ENCODE measurements at places on chromosomes 11 and 22.

GRCh38 chr11:84021291-84021690 lies 735.1 kb upstream of the CCDC90B start:
- DNase-seq, result no peak

GRCh38 chr11:625636-626268 lies 997 bp upstream of the CDHR5 start:
- DNase-seq, result no peak

- DNase-seq, result no peak
Measured at GRCh38 chr11:112634551-112634950, 326.7 kb upstream of the NCAM1 start.

DNA sequence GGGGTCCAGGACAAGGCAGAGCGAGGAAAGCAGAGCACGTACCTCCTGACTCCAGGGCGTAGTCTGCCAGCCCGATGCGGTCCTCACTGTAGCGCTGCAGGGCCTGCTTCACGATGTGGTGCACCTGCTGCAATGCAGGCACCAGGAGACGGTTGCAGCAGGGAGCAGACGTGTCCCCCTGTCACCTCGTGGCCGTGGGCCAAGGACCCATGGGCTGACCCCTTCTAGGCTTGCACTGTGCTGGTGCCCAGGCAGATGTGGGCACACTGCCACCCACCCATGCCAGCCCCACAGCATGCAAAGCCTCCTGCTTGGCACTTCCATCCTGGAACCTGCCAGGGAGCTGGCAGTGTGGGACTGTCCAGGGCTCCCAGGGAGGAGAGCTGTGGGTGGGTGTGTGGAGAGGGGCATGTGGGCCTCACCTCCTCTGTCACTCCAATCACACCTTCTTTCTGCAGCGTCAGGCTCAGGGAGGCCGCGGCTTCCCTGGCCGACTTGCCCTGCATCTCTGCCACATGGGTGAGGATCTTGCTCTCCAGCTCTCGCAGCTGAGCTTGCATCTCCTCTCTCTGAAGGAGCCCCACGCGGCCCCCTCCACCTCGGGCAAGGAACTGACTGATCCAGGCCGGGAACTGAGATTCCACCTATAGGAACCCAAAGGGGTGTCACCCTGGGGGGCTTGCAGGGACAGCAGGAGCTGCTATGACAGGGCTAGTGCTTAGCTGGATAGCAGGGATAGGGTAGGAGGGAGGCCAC lies 16.3 kb downstream of the SUN2 start:
- no peak for DNase-seq

DNA sequence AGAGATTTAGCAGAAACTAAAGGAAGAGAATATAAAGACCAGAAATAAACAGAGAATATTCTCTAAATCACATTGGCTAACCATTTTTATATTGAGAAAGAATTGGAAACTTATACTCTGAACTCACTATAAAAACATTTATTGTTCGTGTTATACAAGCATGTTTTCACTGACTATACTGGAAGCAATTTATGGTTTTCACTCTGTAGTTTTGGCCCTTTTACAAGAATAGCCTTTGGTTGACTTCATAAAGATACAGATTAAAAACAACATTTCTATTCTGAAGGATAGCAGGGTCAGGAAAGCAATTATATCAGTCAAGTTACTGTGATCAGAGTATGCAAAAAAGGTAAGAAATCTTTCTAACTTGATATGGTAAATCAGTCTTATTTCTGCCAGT lies 965.7 kb upstream of the FAT3 start:
- no peak for DNase-seq

DNA sequence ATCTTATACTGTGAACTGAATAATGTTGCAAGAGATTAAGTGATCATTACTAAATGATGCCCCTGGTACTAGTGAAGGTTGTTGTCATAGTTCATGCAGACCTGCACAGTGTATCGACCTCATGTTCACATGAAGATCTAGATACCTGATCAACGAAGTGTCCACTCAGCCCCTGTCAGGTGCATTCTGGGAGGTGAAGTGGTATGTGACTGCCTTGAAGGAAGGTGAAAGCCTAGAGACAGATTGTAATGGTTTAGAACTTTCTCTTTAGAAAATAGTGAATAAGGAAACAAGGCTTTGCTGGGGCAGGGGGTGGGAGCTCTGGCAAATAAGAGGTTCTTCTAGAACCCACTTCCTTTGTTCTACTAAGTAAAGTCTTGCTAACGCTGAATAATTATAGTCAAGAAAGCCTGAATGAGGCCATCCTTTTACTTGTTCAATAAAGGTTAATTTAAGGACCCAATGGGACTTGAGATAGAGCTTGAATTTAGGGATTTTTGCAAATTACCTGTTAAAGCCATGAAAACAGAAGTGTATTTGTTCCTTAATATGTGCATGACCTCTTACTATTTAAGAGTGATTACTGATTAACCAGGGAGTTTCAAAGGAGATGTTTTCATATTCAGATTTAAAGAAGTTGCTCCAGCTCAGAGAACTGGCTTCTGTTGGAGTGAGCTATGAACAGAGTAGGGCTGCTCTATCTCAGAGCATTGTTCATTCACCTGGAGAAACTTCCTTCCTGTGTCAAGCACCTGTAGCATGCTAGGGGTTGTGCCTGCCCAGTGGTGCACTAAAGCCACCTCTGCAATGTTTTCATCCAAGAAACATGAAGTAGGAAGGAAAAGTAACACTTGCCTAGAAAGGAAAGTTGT lies 45.3 kb downstream of the C22orf31 start:
- DNase-seq, result no peak

GRCh38 chr11:115179636-115180035 lies 324.6 kb downstream of the CADM1 start:
- DNase-seq, result no peak

GRCh38 chr11:128201801-128202200 lies 385.6 kb downstream of the ETS1 start:
- DNase-seq, result no peak

DNA sequence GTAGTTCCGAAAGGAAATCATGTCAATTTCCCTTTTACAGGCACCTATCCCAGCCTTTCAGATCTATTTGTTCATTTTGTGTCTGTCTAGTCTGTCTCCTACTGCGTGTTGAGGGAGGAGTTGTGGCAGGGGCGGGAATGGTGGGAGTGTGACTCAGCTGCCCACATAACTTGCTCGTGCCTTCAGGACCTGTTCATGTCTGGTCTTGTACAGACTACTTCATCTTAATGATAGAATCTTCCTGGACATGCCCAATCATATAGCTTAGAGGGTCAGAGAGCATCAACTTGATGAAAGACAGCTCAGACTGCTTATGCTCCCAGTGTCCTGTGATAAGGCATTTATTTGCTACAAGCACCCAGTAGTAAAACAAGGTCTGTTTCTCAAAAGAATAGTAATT lies 61.0 kb upstream of the BIRC3 start:
- peak; percentile 95 for DNase-seq

GRCh38 chr11:35337914-35338305 lies 81.4 kb downstream of the SLC1A2 start:
- DNase-seq, result no peak

GRCh38 chr22:36422287-36423014 lies 34.7 kb upstream of the MYH9 start:
- no peak for DNase-seq
